ENCODE measurements at places on chromosomes 4 and X. TPM values are rescaled to one million over a fixed set of nuclear protein-coding genes. Genes with fewer than 3 reads are reported as not detected.

TMEM175 gene
- 22.7 TPM for total RNA-seq

RGN gene
- 4.0 TPM for total RNA-seq

FGFR3 gene
- 1.3 TPM for total RNA-seq

HMGB3 gene
- total RNA-seq = 3.4 TPM

DNA sequence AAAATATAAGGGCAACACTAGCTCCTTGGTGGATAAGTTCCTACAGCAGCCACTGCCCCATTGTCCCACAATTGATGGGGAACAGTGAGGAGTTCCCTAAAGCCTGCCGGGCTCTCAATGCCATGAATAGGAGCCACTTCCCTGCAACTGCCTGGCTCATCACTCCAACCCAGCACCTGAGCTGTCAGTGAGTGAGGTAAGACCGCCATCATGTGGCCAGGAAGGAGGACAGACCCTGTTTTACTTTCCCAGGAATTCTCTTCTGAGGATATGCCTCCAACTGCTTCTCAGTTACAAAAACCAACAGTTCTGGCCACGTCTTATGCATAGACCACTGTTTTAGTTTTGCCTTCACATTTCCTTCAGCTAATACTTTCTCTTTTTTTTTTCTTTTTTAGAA is 45.5 kb downstream of the SRPX start:
- DNase-seq = no peak

GRCh38 chr4:55445921-55446577 is 50.3 kb downstream of the TMEM165 start:
- DNase-seq = no peak

DNA sequence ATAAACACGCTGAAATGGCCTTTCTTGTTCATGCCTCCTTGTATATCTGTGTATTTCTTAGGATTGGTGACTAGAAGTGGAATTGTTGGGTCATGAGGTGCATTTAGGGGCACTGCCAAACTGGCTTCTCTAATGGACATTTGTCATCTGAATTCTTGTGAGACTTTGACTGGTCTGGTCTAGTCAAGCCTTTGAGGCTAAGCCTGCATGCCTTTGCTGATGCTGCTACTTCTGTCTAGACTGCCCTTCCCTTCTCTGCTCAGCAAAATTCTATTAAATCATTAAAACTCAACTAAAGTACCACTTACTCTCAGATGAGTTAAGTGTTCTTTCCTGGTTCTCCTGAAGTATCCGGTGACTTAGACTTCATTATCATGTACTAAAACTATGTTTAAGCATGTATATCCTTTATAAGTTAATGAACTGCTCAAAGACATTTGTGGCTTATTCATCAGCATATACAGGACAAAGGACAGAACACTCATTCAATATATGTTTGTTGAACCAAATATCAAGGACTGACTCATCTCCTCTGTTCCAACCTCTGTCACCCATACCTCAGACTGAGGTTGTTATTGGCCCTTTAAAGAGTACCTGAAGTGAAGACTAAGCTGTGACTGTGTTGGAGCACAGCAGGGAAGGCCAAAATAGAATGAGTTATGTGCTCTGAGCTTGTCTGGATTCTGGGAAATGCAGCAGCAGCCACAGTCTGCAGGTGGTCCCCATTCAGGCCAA is 9.0 kb downstream of the TCEAL1 start:
- DNase-seq = no peak

DNA sequence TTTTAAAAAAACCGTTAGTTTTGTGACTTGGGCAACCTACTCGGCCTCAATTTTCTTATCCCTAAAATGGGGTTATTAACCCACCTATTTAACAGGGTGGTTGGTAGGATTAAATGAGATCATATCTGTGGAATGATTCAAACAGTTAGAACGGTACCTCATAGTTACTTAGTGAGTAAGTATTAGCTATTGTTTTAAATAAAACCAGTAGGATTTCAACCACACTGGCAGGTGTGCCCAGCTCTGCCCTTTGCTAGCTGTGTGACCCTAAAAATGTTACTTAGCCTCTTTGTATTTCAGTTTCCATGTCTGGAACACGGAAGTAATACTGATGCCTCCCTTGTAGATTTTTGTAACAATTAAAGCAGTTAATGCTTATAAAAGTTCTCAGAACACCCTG is 225.8 kb upstream of the SPRY1 start:
- no peak for DNase-seq

DNA sequence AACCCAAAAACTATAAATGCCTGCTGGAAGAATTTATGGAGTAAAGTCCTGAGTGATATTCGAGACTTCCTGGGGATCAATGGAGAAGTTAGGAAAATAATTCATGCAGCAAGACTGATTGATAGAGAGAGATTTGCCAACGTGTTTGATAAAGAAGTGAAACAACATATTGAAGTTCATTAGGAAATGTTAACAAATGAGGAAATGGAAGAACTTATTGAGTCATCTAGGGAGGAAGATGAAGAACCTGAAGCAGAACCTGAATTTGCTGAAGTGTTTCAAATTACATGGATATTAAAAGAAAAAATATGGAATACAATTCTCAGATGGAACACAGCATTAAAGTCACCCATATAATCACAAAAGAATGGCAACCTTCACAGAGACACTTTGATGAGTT is 39.0 kb downstream of the DDX60 start:
- DNase-seq = no peak

DNA sequence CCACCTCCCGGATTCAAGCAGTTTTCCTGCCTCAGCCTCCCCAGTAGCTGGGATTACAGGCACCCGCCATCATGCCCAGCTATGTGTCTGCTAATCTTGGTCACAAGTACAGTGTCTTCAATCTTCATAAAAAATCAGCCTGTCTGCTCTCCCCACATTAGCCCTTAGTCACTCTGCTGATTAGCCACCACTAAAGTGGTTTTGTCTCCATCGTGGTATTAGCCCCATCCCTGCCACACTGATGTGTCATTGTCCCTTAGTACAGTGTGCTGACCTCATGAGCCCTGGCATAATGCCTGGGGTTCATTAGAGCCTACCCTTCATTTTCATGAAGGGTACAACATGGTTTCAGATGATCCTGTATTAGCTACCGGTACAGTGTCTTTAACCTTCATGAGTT is 49.9 kb downstream of the ZNF157 start:
- no peak for DNase-seq

- no peak for DNase-seq
These were observed 269.9 kb downstream of the OPHN1 start for GRCh38 chrX:68163441-68163840.
